ENCODE measurements at places on chromosomes 3 and 15.

- no peak for DNase-seq
These were observed 59.4 kb upstream of the XRN1 start for GRCh38 chr3:142507241-142507640.

DNA sequence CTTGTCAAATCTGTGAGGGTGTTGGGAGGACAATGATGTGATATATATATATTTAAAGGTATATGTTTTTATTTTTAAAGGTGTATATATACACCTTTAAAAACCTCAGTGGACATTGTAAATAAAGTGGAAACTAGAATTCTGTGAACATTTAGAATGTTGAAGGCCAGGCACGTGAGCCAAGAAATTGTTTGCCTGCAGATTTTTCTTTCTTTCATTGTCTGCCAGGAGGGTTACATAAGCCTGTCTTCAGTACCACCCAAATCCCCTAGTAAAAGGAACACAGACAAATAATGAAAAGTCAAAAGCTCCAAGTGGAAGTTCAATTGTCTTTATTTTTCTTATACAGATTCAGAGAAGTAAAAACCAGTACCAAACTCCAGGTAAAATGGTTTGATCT lies 42.4 kb downstream of the TM4SF4 start:
- DNase-seq, result no peak

DNA sequence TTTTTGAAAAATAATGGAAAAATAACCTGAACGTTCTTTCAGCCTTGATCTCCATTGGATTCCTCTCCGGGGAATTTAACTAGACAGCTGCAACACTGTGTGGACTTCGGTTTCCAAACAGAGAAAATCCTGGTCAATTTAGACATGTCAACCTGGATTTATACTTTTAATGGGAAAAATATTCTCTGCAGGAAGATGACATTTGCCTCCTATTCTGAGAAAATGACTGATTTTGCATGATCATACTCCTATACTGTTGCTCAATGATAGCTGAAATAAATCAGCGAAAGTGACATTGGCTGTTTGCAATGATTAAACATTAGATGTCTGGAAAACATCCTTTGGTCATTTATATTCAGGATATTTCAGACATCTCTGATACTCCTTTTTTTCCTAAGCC lies 94.8 kb downstream of the GABRG3 start:
- no peak for DNase-seq

- no peak for DNase-seq
These were observed 69.8 kb downstream of the ABTB1 start for GRCh38 chr3:127742580-127742979.

DNA sequence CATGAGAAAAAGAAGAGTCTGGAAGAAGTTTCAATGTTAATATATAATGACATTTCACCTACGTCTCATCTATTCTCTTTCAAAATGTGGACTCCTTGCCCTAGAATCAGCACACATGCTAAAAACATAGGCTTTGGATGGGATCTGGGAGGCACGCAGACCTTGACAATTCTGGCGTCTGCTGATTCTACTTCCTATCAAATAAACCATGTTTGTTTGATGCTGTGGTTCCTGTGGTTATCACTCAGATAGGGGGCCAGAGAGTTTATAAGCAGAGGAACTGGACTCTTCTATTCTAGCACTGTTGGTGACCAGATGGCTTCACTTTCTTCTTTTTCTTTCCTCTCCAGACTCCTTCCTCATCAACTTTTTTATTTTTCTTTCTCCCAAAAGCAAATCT lies 336.8 kb downstream of the DIPK2A start:
- no peak for DNase-seq

GRCh38 chr15:90519688-90520087 lies 10.0 kb upstream of the CRTC3 start:
- no peak for DNase-seq

DNA sequence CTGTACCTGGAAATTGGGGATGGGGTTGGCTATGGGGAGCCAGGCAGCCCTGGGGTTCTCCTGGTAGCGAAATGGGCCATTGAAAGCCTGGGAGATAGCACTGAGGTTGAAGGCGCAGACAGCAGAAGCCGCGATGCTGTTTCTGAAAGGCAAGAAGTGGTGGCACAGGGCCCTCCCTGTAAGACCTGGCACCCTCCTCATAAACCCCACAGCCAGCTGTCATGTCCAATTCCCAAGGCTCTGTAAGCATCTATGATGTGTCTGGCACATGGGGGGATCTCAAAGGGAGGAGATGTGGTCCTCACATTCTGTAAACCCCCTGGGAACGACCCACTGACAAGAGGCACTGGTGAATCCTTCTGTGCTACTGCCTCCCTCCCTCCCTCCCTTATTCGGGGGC lies 104.0 kb downstream of the SEMA5B start:
- DNase-seq, result no peak

Data from NCI-H526 (cell line).